LHCN-M2 (cell line): ENCODE measurements at places on chromosomes 4 and X. TPM values are rescaled to one million over a fixed set of nuclear protein-coding genes. Genes with fewer than 3 reads are reported as not detected.

- no peak for DNase-seq
These were observed 61.2 kb downstream of the C4orf50 start for GRCh38 chr4:5957076-5957475.

DNA sequence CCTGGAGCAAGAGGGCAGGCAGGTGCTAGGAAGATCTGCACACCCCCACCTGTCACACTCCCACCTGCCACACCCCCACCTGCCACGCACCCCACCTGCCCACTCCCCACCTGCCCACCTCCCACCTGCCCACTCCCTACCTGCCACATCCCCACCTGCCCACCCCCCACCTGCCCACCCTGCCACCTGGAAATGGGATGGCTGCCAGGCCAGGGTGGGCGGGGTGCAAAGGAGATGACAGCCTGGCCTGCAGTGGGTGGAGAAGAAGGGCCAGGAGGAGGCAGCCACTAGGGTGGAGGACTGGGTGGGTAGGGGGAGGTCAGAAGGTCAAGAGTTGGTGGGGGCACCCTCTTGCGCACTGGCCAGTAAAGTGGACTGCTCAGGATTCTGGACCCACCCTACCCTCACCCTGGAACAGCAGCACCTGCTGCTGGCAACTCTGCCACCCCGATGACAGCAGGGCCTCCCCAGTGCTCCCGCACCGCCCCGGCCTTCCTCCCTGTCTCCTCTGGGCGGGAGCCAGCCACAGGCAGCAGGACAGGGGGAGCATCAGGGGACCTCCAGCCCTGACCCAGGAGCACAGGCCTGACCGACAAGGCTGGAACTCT lies 66.8 kb upstream of the NKX1-1 start:
- no peak for DNase-seq

GRCh38 chrX:116009346-116009745 lies 161.2 kb upstream of the AGTR2 start:
- DNase-seq: no peak

DNA sequence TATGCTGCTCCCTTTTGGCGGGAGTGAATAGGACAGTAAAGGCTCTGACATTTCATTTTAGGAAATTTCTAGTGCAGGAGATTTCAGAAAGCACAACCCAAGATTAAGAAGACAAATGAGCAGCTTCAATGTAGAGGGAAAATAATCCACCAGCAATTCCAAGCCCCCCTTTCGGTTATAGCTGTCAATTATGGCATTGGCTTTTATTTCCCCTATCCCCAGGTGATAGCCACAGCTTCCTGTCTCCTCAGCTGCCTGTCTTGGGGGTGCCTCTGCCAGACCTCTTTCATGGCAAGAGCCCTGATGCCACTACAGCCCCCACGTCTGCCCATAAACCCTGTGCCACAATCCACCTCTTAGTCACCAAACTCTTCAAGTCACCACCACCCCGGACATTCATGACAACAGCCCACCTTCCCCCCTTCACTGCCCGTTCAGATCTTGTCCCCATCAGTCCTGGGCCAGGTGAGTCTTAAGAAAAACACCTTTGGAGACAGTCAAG lies 48.4 kb upstream of the CLNK start:
- DNase-seq: no peak

- DNase-seq: no peak
These were observed 112.1 kb downstream of the CDKL5 start for GRCh38 chrX:18537524-18537923.

- DNase-seq: peak; percentile 70
These were observed 73.6 kb upstream of the RBMX start for GRCh38 chrX:136953867-136954787.

DNA sequence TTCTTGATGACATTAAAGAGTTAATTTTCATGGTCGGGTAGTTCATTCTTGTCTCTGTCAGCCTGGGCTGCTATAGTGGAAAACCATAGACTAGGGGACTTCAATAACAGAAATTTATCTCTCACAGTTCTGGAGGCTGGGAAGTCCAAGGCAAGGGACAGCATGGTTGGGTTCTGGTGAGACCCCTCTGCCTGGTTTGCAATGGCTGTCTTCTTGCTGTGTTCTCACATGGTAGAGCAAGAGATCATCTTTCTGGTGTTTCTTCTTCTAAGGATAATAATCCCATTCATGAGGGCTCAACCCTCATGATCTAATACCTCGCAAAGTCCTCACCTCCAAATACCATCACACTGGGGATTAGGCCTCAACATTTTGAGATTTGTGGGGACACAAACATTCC lies 50.1 kb downstream of the RHOH start:
- DNase-seq: no peak

DNA sequence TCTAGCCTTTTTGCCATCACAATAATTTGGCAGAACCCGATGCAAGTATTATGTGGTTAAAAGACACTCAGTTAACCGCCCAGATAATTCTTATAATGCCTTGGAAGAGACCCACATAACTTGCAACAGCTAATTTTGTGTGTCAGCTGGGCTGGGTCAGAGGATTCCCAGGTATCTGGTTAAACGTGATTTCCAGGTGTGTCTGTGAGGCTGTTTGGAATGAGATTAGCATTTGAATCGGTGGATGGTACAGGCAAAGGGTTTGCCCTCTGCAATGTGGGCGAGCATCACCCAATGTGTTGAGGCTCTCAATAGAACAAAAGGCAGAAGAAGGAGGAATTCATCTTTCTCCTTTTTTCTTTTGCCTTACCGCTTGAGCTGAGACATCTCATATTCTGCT lies 314.2 kb upstream of the PUDP start:
- no peak for DNase-seq

DNA sequence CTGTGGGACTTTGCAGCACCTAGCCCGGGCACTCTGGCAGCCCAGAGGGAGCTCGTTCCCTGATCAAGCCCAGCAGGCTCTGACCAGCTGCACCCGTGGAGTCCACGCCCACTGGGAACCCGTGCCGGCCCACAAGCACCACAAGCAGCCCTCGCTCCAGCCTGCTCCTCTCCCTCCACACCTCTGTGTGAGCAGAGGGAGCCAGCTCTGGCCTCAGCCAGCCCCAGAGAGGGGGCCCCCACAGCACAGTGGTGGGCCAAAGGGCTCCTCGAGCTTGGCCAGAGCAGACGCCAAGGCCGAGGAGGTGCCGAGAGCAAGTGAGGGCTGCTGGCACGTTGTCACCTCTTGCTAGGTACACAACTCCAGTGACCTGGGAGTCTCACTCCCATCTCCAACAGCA lies 5.1 kb upstream of the UGT2A1 start:
- DNase-seq: no peak

GRCh38 chr4:38090455-38091246 lies 130.5 kb downstream of the PTTG2 start:
- no peak for DNase-seq

DNA sequence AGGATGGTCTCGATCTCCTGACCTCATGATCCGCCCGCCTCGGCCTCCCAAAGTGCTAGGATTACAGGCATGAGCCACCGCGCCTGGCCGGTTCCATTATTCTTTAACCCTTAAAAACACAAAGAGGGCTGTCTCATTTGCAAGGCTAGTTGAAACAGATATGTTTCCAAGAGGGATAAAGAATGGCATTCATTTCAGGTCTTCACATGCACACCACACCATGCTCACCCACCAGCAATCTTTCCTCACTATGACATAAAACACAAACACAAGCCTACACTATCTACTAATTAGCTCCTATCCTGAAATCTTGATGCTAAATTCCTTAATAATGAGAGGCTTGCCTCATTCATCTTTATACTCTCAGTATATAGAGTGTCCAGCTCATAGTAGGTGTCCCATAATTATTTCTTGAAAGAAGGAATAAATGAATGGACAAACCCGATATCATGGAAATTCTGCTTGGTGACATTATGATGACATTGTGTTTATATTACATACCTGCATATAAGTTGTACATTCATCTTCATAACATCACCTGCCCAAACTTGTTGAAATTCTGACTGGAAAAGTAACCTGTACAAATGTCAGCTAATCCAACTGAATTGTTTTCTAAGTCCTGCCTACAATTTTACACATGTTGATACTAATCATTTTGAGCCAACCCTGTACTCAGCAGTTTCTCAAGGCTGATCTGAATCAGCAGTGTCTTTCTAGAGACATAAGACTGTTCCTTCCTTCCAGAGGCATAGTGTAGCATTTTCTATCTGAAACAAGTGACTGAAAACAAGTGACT lies 408.5 kb downstream of the KLHL13 start:
- no peak for DNase-seq

DNA sequence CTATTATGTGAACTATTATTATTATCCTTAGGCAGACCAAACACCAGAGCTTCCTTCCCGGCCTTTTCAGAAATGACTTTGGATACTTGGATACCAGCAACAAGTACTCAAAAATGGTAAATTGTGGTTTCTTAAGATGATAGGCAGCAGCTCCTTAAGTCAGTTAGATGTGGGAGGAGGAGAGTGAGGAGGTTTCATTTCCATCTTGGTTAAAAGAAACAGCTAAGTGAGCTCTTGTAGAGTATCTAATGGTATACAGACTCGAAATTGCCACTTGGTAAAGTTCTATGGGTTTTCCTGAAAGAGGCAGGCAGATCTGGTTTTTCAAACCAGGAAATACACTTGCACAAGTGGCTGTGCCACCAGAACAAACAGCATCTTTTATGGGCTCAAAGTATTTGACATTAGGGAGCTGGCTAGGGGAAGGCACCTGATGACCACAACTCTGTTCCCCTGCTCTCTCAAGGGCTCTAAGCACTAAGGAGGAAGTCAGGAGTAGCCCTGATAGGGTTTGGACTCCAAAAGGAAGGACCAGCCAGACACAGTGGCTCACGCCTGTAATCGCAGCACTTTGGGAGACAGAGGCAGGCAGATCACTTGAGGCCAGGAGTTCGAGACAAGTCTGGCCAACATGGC lies 130.9 kb downstream of the TMEM164 start:
- DNase-seq: no peak

- peak; percentile 85 for DNase-seq
These were observed 86.8 kb upstream of the ETNPPL start for GRCh38 chr4:108849611-108850168.

DNA sequence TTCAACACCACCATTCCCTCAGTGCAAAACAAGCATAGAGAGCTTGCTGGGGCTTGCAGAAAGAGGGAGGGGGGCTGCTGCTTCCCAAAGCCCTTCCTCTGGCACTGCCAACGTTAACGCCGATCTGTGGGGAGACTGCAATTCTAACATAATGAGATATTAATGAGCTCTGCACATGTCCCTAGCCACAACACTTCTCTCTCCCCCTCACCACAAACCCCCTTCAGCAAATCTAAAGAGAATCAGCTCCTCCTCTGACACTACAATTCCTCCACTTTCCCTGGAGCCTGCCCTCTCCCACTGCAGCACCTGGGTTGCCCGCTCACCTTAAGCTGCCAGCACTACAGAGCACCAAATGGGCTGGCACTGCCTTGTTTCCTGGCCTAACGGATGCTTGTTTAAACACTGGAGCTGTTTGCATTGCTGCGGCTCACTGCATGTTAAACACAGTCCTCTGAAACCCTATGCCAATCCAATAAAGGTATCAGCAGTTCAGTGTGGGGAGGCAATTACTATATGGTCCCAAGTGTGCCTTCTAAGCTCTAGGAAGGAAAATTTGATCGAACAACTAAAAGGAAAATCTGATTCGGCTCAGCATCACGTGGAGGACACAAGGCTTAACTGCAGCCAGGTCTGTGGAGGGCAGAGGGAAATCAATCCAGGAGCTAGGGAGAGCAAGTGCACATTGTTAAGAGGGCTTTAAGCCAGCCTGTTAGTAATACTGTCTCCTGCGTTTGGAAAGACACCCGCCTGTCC lies 232.4 kb downstream of the MAML3 start:
- DNase-seq: no peak

DNA sequence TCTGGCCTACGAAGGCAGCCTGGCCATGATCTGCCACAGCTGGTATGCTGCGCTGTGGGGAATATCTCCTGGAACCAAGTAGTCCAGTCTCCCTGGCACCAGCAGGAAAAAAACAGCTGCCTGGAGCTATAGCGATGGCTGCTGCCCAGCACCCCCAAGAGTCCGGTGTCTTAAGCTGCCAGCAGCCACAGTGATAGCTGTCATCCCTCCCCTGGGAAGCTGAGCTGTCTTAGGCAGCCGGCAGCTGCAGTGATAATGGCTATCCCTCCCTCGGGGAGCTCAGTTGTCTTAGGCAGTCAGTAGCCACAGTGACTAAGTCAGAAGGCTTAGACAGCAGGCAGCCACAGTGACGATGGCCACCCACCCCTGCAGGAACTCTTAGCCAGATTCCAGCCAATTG lies 205.1 kb downstream of the STPG2 start:
- peak; percentile 23 for DNase-seq

DNA sequence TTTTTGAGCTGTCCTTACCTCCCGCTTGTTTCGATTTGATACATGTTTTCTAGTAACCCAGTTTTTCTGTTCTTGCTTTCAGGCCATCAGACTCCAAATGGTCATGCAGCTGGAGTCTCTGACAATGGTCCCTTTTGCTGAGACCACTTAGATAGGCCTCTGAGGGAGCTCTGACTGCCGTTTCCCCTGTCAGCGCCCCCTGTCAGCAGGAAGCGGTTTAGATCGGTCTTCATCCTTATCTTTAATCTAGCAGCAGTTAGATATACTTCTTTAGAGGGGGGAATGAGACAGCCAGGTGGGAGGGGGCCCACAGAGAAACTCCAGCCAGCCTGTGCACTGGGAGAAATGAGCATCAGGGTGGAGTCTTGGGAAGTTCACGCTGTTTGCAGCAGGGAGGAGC lies 457.9 kb downstream of the GPAT3 start:
- no peak for DNase-seq

- no peak for DNase-seq
These were observed 32.7 kb downstream of the NLGN3 start for GRCh38 chrX:71177327-71177726.

DNA sequence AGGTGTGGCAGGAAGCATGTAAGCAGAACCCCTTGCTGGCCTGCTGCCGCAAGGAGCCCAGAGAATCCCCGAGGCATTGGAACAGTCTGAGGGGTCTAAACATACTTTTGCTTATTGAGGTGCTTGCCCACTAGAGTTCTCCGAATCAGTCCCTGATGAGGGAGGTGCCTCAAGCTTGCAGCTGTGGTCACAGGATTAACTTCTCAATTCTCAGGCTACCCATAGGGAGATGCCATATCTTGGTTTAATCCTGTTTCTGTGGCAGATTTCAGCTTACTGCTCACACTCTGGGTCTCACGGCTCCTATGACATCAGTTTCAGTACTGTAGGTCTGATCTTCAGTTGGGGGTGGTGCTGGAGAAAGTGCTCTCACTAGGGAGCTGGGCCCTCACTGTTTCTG lies 39.9 kb downstream of the CCNG2 start:
- no peak for DNase-seq

The IL21 gene
- total RNA-seq: not detected in 2 replicates

The TADA2B gene
- 14.0 and 14.5 TPM in 2 replicates for total RNA-seq

The NPY5R gene
- total RNA-seq: not detected in 2 replicates

The RTL5 gene
- total RNA-seq: 1.3 and 1.7 TPM in 2 replicates

The TMPRSS11F gene
- total RNA-seq: not detected in 2 replicates

The MAGEA4 gene
- total RNA-seq: not detected in 2 replicates

The NCAPG gene
- total RNA-seq: 83.7 and 84.6 TPM in 2 replicates

The HSFX3 gene
- not detected in 2 replicates for total RNA-seq

The UNC5C gene
- 0.06 and 0.11 TPM in 2 replicates for total RNA-seq
